Endothelial cell of umbilical vein (primary cell): ENCODE measurements at places on chromosomes 7 and 10.

DNA sequence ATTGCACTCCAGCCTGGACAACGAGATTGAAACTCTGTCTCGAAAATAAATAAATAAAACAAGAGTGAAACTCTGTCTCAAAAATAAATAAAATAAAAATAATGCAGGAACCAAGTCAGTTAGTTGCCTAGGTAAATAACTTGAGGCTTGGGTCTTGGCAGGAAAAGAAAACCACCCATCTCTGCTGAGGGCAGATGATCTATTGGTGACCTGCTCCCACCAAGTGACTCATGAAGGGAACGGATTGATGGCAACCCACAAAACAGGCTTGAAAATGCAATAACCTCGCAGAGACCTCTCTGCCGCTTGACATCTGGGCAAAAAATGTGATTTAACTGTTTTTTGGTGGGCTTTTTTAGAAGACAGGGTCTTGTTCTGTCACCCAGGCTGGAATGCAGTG lies 86.6 kb downstream of the CALN1 start:
- no peak for DNase-seq
- no peaks in the 10 kb centered on the region for H3K27me3 ChIP-seq
- H3K4me1 ChIP-seq: no peaks in the 10 kb centered on the region
- H3K4me3 ChIP-seq: no peak overlapping the region
- H3K36me3 ChIP-seq: no peaks in the 10 kb centered on the region
- H3K27ac ChIP-seq: no peak overlapping the region

GRCh38 chr7:42105554-42106358 lies 131.3 kb downstream of the GLI3 start:
- H3K36me3 ChIP-seq: no peaks in the 10 kb centered on the region
- H3K27ac ChIP-seq: no peak overlapping the region
- H3K27me3 ChIP-seq: no peaks in the 10 kb centered on the region
- H3K4me1 ChIP-seq: peaks cover 8% of the 10 kb centered on the region
- H3K4me3 ChIP-seq: no peak overlapping the region
- DNase-seq: no peak

- H3K36me3 ChIP-seq: no peaks in the 10 kb centered on the region
- peaks cover 91% of the 10 kb centered on the region for H3K27me3 ChIP-seq
- DNase-seq: peak; percentile 53
- peak overlapping the region; percentile 83 for H3K4me3 ChIP-seq
- H3K4me1 ChIP-seq: peaks cover 6% of the 10 kb centered on the region
Observed at GRCh38 chr7:130734815-130735716, 1.1 kb upstream of the KLF14 start.

GRCh38 chr10:93357680-93358079 lies 124.5 kb downstream of the MYOF start:
- no peaks in the 10 kb centered on the region for H3K4me1 ChIP-seq
- H3K27ac ChIP-seq: no peak overlapping the region
- H3K4me3 ChIP-seq: no peak overlapping the region

GRCh38 chr10:283916-284356 lies 148.7 kb downstream of the ZMYND11 start:
- H3K27ac ChIP-seq: no peak overlapping the region
- no peaks in the 10 kb centered on the region for H3K4me1 ChIP-seq
- no peak for DNase-seq
- H3K36me3 ChIP-seq: no peaks in the 10 kb centered on the region
- no peaks in the 10 kb centered on the region for H3K27me3 ChIP-seq
- no peak overlapping the region for H3K4me3 ChIP-seq

- H3K4me3 ChIP-seq: no peak overlapping the region
- DNase-seq: no peak
- no peaks in the 10 kb centered on the region for H3K4me1 ChIP-seq
- H3K27ac ChIP-seq: no peak overlapping the region
- no peaks in the 10 kb centered on the region for H3K36me3 ChIP-seq
- no peaks in the 10 kb centered on the region for H3K27me3 ChIP-seq
Observed at GRCh38 chr10:124509880-124510632, 48.4 kb downstream of the LHPP start.

DNA sequence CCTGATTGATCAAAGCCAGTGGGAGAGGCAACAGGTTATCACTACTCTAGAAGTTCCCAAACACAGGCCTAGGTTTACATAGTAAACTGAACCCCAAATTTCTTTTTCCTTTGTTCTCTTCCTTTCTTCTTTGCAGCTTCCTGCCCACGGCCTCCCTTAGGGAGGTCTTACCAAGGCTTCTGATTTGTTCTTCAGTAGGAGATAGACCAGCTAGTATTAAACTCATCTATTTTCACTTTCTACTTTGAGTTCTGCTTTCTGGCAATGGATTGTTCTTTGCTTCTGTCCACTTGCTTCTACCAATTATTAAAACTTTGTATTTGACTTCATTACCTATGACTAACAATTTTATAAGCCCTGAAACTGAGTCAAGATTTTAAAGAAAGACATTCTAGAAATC lies 251.2 kb upstream of the FZD1 start:
- H3K27me3 ChIP-seq: no peaks in the 10 kb centered on the region
- no peaks in the 10 kb centered on the region for H3K36me3 ChIP-seq
- no peaks in the 10 kb centered on the region for H3K4me1 ChIP-seq

- no peak overlapping the region for H3K4me3 ChIP-seq
- no peaks in the 10 kb centered on the region for H3K27me3 ChIP-seq
- H3K4me1 ChIP-seq: peaks cover 11% of the 10 kb centered on the region
- no peak overlapping the region for H3K27ac ChIP-seq
- DNase-seq: no peak
- no peaks in the 10 kb centered on the region for H3K36me3 ChIP-seq
Observed at GRCh38 chr7:132135746-132136385, 440.4 kb downstream of the PLXNA4 start.

- H3K36me3 ChIP-seq: no peaks in the 10 kb centered on the region
- no peaks in the 10 kb centered on the region for H3K27me3 ChIP-seq
- H3K4me1 ChIP-seq: peaks cover 33% of the 10 kb centered on the region
- H3K4me3 ChIP-seq: peak overlapping the region; percentile 60
Observed at GRCh38 chr10:1050145-1050544, 1.2 kb upstream of the IDI1 start.

DNA sequence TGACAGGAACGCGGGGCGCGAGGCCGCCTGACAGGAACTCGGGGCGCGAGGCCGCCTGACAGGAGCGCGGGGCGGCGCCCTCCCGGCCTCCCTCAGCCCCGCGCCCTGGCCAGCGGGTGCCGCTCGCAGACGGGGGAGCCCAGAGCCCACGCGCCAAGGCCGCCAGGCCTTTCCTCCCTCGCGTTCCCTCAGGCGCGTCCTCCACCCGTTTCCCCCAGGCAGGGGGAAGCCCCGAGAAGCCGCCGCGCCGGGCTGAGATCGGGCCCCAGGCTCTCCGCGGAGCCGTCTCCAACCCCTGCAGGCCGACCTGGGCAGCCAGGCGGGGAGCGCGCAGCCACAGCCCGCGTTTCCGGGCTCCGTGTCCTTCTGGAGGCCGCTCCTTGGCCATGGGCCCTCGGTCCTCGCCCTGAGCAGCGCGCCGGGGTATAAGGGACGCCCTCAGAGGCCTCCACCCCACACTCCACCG lies 17.7 kb downstream of the PTPRN2 start:
- no peak overlapping the region for H3K27ac ChIP-seq
- H3K4me1 ChIP-seq: no peaks in the 10 kb centered on the region
- no peak overlapping the region for H3K4me3 ChIP-seq

GRCh38 chr10:132120200-132120599 lies 54.5 kb downstream of the JAKMIP3 start:
- no peak overlapping the region for H3K4me3 ChIP-seq
- no peaks in the 10 kb centered on the region for H3K36me3 ChIP-seq
- H3K4me1 ChIP-seq: no peaks in the 10 kb centered on the region
- no peaks in the 10 kb centered on the region for H3K27me3 ChIP-seq

GRCh38 chr10:97822261-97822687 lies 27.4 kb upstream of the GOLGA7B start:
- DNase-seq: no peak
- H3K4me1 ChIP-seq: no peaks in the 10 kb centered on the region
- H3K36me3 ChIP-seq: no peaks in the 10 kb centered on the region
- no peak overlapping the region for H3K27ac ChIP-seq
- H3K4me3 ChIP-seq: no peak overlapping the region
- no peaks in the 10 kb centered on the region for H3K27me3 ChIP-seq

- no peak overlapping the region for H3K4me3 ChIP-seq
- no peak overlapping the region for H3K27ac ChIP-seq
- H3K36me3 ChIP-seq: peaks cover 5% of the 10 kb centered on the region
Observed at GRCh38 chr10:93032809-93033137, 27.8 kb upstream of the CYP26C1 start.
